ENCODE measurements at places on chromosomes 13 and 19.

- no peak for DNase-seq
These were observed 10.3 kb downstream of the THSD1 start for GRCh38 chr13:52395704-52396103.

DNA sequence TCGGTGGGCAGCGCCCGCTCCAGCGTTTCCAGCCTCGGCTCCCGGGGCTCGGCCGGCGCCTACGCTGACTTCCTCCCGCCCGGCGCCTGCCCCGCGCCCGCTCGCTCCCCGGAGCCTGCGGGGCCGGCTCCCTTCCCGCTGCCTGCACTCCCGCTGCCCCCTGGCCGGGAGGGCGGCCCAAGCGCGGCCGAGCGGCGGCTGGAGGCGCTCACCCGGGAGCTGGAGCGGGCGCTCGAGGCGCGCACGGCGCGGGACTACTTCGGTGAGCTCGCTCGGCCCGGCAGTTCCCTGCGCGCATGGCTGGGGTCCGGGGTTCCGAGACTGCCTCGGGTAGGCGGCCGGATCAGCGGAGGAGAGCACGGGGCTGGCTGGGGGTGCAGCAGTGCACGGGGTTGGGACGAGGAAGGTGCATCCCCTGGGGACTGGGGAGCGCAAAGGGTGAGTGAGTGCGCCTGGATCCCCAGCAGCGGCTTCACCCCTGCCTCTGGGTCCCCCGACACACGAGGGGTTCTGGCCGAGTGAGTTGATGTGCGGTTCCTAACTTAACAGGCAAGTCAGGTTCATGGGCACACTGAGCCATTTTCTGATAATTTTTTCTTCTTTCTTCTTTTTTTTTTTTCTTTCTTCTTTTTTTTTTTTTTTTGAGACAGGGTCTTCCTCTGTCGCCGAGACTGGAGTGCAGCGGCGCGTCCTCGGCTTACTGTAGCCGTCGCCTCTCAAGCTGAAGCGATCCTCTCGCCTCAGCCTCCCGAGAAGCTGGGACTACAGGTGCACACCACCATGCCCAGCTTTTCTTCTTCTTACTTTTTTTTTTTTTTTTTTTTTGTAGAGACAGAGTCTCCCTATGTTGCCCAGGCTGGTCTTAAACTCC is 1.1 kb downstream of the WTIP start:
- DNase-seq, result no peak

GRCh38 chr13:19927117-19927748 is 31.3 kb upstream of the ZMYM2 start:
- DNase-seq, result no peak

GRCh38 chr19:46546194-46546896 is 50.7 kb upstream of the PNMA8B start:
- DNase-seq, result peak; percentile 17

DNA sequence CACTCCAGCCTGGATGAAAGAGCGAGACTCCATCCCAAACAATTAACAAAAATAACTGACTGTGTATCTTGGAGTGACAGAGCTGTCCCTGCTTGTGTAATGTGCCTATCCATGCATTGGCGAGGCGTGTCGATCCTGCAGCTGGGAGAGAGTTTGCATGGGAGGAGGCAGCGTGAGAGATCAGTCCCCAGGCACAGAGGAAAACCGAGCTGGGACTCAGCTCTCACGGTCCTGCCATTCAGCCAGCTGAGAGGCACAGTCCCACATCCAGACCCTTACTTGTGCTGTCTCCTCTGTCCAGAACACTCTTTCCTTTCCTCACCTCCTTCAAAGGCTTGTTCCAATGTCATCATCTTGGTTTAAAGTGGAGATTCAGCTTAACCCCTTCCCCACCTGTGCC is 11.9 kb upstream of the SULT2B1 start:
- DNase-seq, result no peak

DNA sequence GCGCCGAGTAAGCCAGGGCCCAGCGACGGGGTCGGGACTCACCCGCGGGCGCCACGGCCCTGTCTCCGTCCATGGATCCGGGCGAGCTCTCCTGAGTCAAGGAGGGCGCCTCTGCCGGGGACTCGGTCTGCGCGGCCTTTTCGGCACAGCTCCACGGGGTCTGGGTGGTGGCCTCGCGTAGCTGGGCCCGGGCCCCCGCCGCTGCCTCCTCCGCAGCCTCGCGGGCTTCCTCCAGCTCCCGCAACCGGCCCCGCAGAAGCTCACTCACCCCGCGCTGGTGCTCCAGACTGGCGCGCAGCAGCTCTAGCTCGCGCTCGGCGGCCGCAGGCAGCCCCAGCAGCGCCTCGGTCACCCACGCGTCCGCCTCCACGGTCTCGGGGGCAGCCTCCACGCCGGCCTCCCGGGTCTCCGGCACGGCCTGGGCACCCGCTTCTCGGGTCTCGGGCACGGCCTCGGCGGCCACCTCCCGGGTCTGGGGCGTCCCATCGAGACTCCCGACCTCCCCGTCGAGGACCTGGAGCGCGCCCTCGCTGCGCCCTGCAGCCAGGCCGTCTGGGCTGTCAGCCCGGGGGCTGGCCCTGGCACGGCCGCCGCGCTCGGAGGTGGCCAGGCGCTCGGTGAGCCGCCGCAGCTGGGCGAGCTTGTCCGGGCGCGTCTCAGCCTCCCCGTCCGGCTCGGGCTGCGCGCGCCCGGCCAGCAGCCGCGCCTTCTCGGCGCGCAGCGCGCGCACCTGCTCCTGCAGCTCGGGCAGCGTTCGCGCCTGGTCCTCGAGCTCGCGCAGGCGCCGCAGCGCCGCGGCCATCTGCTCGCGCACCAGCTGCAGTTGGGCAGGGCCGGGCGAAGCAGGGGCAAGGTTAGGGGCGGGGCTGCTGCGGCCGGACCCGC is 8.4 kb downstream of the KANK3 start:
- DNase-seq, result no peak

DNA sequence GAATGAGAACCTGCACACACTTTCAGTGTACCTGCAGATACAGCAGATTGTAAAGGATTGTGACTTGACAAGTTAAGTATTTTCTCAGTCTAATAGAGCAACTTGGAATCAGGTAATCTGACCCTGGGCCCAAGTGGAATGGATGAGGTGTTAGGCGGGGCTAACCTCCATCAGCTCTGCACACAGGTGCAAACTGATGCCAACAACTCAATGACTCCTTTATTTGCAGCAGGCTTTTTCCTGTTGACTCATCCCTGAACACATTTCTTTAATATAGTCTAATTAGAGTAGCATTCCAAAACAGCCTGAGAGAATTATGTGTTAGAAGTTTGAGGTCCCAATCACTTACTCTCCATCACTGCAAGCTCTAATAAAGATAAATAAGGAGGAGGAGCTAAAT is 48.8 kb downstream of the TPT1 start:
- no peak for DNase-seq

- peak; percentile 66 for DNase-seq
These were observed 4.6 kb upstream of the TPP2 start for GRCh38 chr13:102591988-102592781.

- DNase-seq, result no peak
These were observed 1210.1 kb upstream of the SPRY2 start for GRCh38 chr13:81551036-81551435.

DNA sequence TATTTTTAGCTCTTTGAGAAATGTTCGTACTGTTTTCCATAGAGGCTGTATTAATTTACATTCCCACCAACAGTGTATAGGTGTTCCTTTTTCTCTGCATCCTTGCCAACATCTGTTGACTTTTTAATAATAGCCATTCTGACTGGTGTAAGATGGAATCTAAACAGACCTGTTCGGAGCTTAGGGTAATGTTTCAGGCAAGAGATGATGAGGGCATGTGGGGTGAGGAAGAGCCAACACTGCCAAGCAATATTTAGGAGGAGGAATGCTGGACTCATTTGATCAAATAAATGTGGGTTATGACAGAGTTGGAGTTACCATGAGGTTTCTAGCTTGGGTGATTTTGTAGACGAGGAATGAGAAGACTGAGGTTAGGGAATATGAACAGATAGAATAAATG is 382.9 kb downstream of the KLF12 start:
- no peak for DNase-seq

GRCh38 chr13:112931028-112931934 is 37.7 kb upstream of the MCF2L start:
- peak; percentile 11 for DNase-seq

DNA sequence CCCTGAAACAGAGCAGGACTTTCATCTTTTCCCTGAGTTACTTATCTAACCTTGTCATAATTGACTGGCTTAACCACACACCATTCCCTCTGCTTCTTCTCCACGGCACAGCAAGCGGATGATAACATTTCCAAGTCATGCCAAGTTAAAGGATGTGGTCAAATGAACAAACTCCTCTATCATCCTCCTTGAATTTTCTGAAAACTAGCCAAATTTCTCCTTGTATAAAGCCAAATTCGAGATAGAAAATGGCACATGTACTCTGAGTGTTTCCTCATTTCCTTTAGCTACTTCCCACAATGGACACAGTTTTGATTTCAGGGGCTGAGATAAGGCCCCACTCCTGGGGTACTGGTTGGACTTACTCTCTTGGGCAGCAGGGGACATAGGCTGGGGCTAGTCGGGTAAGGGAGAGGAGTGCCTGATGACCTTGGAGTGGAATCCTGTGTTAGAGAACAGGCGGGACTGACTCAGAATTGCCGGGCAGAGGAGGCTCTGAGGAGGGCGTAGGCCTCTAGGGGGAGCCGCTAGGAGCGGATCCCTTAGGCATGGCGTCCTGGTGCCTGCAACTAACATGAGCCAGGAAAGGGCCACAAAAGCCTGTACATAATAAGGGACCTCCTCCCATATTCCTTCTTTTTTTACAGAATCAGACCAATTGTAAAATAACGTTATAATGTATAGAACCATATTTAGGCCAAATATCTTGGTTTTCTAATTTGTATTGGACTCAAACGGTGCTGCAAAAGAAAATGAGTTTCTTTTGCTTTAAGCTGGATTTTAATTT is 20.3 kb upstream of the TMTC4 start:
- DNase-seq, result no peak

DNA sequence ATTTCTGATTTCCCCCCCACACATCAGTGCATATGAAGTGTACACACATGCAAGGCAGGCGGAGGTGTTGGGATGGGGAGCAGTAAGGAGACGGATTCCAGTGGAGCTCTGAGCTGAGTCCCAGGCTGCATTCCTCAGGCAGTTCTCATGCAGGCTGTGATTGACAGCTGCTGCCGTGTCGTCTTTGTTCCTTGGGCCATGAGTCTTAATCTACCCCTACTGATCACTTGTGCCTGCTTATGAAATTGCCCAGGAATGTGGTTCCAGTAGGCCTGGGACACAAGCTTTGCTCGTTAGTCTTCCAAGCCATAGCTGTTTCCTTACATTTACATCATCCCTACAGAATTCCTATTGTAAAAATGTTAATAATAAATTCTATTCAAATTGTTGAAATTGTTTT is 1241.9 kb downstream of the UQCRFS1 start:
- DNase-seq, result no peak

GRCh38 chr13:96112936-96113335 is 23.0 kb downstream of the HS6ST3 start:
- no peak for DNase-seq

DNA sequence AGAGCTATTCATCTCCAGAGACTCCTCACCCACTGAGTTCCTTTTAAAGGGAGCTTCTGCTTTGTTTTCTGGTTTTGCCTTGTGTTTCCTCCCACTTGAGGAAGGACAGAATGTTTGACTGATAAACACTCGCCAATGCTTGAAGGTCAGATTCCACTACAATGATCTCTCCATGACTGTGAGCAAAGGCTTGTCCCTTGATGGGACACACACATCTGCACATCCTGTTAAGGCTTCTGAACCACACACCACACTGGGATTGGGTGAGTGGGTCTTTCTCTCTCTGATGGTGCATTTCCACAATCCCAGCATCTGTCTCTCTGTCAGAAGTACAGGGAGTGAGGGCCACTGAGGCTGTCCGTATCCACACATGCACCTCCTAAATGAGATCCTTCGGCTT is 245.3 kb downstream of the IRS2 start:
- DNase-seq, result no peak

DNA sequence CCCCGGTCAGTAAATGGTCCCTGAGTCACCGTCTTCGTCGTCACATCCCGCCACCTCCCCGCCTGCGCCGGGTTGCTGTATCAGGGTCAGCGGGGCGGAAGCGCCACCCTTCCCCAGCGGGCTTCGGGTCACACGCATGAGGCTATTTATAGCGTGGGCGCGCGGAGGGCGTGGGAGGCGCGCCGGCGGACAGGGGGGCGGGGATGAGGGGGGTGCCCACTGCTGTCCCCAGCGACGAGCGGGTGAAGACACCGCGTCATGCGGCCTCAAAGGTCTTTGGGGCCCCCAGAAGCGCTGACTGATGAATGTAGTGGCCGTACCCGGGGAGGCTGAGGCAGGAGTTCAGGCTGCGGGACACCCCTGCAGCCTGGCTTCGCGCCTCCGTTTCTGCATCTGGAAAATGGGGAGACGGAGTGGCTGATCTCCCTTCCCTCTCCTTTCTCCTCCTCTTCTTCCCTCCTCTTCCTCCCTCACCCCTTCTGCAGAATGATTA is 7.9 kb downstream of the UNC13A start:
- DNase-seq, result no peak

GRCh38 chr19:17322854-17323253 is 11.8 kb downstream of the ANO8 start:
- peak; percentile 11 for DNase-seq

DNA sequence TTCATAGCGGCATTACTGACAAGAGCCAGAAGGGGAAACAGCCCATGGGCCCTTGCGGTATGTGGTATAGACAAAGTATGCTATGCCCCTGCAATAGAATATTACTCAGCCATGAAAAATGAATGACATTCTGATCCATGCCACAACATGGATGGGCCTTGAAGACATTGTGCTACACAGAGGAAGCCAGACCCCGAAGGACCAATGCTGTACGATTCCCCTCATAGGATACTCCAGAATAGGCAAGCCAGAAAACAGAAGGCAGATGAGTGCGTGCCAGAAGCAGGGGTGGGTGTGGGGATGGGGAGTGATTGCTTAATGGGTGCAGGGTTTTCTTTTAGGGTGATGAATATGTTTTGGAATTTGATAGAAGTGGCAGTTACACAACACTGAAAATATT is 342.0 kb downstream of the TEX29 start:
- DNase-seq, result no peak

- DNase-seq, result no peak
These were observed 104.1 kb upstream of the ZNF507 start for GRCh38 chr19:32241306-32241705.

DNA sequence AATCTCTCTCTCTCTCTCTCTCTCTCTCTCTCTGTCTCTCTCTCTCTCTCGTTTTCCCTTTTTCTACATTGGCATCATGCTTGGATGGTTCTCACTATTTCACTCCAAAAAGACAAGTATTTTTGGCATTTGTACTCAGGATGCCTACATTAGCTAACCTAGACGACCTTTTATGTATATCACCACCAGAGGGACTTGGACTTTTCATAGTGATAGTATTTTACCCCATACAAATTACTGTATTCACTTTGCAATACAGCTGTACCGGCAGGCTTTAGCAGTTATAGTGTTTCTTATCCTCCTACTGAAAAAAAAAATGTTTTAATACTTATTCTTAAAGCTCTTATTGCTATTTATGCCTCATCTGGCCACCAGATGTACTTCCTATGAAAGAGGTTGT is 687.2 kb upstream of the KLHL1 start:
- DNase-seq, result no peak

- DNase-seq, result no peak
These were observed 97.6 kb upstream of the SIAH3 start for GRCh38 chr13:45949161-45949560.

- DNase-seq, result no peak
These were observed 1.5 kb downstream of the ZNF101 start for GRCh38 chr19:19670070-19670551.

- DNase-seq, result no peak
These were observed 476.5 kb downstream of the MYO16 start for GRCh38 chr13:109105899-109106298.

Measured in caudate nucleus (tissue), 63 donors.